Activated CD8-positive, alpha-beta memory T cell treated with anti-CD3 and anti-CD28 coated beads, Interleukin-2, amount 10 ng/mL, durations not matched to agents 7 days and 5 days (primary cell): ENCODE measurements at places on chromosomes 3 and 15. TPM values are rescaled to one million over a fixed set of nuclear protein-coding genes. Genes with fewer than 3 reads are reported as not detected.

- peak; percentile 67 for DNase-seq
Measured at GRCh38 chr3:36911990-36912804, 32.7 kb downstream of the TRANK1 start.

Gene MESP2
- not detected for total RNA-seq

Gene MKRN3
- 1.4 TPM for total RNA-seq

- no peak for DNase-seq
Measured at GRCh38 chr3:193236599-193236998, 4.4 kb upstream of the PLAAT1 start.

- no peak for DNase-seq
Measured at GRCh38 chr3:177322881-177323280, 125.6 kb upstream of the TBL1XR1 start.

Gene PPARG
- 0.18 TPM for total RNA-seq

Gene IGDCC3
- total RNA-seq, result not detected

DNA sequence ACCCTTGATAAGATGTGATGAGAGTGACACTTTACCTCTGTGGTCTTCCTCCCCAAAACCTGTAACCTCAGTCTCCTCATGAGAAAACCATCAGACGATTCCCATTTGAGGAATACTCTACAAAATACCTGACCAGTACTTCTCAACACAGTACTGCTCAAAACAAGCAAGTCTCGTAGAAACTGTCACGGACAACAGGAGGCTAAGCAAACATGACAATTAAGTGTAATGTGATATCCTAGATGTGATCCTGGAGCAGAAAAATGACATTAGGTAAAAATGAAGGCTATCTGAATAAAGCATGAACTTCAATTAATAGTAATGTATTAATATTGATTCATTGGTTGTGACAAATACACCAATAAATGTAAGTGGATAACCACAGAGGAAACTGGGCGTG, 113.6 kb downstream of the CACNA2D3 start:
- DNase-seq, result no peak

GRCh38 chr3:11610044-11610671, 33.6 kb downstream of the VGLL4 start:
- no peak for DNase-seq

- no peak for DNase-seq
Measured at GRCh38 chr3:192645437-192645836, 81.9 kb downstream of the FGF12 start.

Gene EXD1
- total RNA-seq, result not detected

Gene SLC12A8
- total RNA-seq, result 4.3 TPM

GRCh38 chr3:174862666-174863065, 3.5 kb downstream of the NAALADL2 start:
- DNase-seq, result no peak

DNA sequence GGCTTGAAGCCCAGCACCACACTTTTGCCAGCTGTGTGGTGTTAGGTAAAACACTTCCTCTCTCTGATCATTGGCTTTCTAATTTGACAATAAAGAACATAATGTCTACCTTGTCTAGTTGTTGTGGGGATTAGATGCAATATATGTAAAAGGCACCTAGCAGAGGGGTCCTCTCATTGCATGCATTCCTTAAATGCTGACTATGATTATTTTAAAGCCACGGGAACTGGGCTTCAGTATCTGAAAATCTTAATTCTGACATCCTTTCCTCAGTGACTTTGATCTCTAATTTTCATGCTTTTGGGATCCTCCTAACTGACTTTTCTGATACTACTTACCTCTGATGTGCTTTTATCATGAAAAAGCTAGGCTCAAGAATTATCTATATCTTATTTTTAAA, 596.3 kb downstream of the TAFA4 start:
- DNase-seq, result no peak

GRCh38 chr3:53938645-53939044, 47.0 kb upstream of the SELENOK start:
- DNase-seq, result peak; percentile 43

DNA sequence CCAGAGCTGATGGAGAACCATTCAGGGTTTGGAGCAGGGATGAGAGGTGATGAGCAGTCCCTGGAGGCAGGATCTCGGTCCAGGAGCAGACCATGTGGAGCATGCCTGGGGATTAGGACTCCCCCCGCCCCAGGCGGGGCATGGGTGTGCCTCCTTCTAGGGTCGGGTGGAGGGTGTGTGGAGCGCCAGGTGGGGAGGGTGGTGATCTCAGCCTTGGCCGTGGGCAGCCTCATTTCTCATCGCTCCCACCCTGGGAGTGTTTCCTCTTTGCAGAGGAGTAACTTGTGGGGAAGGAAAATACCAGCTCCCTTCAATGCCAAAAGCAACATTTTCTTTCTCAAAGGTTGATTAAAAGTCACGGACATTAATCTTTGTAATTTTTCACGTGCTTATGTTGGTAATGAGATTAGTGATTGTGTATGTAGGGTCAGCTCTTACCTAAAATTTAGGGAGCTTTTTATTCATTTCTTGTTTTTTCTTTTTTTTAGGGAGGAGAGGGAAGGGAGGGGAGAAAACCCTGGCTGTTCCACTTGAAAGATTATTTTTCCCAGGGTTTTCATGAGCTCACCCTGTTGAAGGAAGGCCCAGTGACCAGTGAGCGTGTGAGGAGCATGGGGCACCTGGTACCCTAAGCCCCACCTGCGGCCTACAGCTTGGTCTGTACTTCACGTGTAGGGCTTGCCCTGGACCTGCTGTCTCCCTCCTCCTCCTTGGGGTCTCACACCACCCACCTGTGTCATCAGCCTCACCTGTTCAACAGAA, 11.0 kb downstream of the FBLN2 start:
- DNase-seq, result no peak

GRCh38 chr15:67415181-67415580, 105.8 kb upstream of the C15orf61 start:
- DNase-seq, result no peak

Gene GOLGA8G
- not detected for total RNA-seq

Gene CPEB1
- not detected for total RNA-seq

Gene HEG1
- 75.6 TPM for total RNA-seq

Gene CLEC3B
- not detected for total RNA-seq

GRCh38 chr15:83109532-83109931, 2.1 kb downstream of the TM6SF1 start:
- DNase-seq, result no peak

DNA sequence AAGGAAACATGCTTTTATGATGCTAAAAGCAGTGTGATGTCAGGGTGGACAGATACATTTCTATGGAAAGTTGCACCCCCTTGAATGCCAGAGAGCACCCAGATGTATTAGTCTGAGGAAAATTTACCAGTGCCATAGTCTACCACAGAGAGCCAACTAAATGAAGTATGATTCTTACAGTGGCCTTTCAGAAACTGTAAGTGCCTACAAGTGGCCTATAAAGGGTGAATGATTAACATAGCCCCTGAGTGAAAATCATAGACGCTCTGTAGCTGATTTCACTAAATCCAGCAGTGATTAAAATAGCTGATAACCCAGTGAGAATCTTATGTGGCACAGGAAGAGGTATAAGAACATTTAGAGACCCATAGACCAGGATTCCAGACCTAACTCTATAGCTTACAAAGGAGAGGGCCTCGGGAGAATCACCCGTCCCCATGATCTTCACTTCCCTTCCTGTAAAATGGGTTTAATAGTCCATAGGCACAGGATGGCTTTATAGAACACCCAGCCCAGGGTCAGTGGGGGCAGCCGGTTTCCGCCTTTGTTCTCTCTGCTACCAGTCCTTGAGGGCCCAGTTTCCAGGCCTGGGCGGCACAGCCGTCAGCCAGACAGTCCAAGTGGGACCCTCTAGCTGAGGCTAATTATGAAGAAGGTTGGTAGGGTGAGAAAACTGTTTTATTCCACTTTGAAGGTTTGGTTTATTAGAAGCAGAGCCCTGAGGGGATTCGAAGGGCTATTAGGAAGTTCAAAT, 35.5 kb upstream of the CACNA2D3 start:
- DNase-seq, result no peak

- DNase-seq, result no peak
Measured at GRCh38 chr15:49982584-49982983, 136.4 kb downstream of the ATP8B4 start.

Gene P2RY12
- not detected for total RNA-seq

GRCh38 chr15:41060505-41060904, 55.6 kb downstream of the INO80 start:
- no peak for DNase-seq

DNA sequence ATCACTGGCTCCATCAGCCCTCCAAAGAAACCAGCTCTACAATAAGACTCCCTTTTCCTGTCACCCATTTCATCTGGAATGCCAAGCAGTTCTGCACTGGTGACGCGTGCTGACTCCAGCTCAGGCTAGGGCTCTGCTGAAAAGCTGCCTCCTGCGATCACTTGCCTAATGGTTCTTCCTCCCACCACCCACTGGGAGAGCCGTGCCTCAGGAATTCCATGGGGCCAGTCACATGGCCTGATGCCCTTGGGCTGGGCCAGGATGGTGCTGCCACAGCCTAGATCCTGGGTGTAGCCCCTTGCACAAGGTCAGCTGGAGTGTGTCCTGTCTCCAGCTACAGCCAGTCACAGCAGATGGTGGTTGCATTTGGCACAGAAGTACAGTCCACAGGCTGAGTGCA, 98.9 kb downstream of the DNAJB8 start:
- DNase-seq, result no peak

DNA sequence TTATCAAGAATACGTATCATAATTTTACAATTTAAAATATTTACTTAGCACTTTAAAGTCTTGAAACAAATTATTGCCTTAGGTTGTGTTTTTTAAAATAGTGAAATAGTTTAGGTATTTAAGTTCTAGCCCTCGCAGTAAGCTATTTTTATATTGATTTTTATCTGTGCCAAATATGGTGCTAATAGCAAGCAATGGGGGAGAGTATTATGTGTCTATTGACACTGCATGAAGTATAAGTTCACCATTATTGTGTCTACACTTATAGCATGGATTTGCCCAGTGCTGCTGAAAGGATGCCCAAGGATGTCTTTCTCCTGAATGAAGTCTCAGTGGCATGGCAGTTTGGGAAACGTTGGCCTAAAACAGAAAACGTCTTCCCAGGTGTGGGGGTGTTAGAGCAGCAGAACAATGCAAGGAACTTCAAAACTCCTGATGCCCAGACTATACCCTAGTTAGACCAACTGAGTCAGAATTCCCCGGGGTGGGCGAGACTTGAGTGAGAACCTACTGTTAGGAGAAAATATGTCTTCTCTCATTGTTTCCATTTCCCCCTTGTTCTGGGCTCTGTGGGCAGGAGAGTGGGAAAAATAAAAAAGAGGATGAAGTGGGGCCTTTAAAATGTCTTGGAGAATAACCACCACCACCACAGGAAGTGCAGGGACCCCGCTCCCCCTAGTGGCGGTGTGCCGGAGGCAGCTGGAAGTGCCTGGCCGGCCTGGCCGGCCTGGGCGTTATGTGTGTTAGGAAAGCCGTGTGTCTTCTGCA, 104.2 kb upstream of the SLC7A14 start:
- DNase-seq, result peak; percentile 46

DNA sequence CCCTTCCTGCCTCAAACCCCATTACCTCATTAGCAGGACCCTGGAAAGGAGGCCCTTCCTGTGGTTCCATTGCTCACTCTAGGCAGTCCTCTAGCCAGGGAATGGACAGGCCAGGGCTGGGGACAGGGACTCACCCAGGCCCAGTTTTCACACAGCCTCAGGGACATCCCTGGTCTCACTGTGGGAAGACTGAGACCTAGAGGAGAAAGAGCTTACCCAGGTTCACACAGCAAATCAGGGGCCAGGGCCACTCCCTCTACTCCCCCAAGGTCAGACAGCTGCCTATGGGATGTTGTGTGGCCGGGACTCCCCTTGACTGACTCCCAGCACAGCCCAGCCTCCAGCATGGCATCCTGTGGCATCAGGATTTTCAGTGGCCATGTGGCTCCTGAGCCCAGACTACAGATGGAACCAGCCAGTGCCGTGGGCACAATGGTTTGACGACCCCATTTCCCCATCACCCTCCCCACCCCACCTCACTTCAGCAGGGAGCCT, 49.3 kb downstream of the ADAMTS7 start:
- DNase-seq, result no peak

GRCh38 chr3:125212509-125213363, at the start of gene SLC12A8:
Gene SLC12A8 (minus strand): TSS chr3:125212748. CDS start chr3:125211349, 1,399 bp downstream.
- DNase-seq, result no peak

Gene SAMD7
- total RNA-seq, result not detected

DNA sequence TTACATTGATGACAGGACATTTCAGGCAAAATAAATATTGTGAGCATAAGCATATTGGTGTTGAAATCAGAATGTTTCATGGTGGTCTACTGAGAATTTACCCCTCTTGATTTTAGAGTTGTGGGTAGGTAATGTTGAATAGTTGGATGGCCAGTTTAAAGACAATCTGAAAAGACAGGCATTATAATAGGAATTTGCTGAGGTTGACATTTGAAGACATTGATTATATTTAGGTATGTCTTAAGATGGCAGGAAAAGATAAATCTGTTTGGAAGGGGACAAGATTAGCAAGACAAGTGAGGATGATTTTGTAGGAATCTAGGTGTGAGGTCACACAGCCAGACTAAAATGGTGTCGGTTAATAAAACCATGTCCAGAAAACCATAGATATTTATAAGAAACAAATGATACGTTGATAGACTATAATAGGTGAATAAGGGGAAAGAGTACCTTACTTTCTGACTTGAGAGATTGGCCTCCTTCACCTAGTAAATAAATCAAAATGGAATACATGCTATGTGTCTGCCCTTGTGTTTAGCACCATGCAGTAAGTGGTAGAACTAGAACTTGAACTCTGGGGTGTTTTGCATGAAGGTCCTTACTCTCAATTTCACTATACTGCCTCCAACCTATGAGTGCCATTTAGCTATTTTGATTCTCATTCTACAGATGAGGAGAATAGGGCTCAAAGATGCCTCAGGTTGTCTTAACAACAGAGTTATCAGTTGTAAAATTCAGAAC, 57.9 kb downstream of the ALCAM start:
- DNase-seq, result no peak

Gene GCSAM
- total RNA-seq, result 8.6 TPM

Gene CCNB2
- total RNA-seq, result 97.0 TPM

DNA sequence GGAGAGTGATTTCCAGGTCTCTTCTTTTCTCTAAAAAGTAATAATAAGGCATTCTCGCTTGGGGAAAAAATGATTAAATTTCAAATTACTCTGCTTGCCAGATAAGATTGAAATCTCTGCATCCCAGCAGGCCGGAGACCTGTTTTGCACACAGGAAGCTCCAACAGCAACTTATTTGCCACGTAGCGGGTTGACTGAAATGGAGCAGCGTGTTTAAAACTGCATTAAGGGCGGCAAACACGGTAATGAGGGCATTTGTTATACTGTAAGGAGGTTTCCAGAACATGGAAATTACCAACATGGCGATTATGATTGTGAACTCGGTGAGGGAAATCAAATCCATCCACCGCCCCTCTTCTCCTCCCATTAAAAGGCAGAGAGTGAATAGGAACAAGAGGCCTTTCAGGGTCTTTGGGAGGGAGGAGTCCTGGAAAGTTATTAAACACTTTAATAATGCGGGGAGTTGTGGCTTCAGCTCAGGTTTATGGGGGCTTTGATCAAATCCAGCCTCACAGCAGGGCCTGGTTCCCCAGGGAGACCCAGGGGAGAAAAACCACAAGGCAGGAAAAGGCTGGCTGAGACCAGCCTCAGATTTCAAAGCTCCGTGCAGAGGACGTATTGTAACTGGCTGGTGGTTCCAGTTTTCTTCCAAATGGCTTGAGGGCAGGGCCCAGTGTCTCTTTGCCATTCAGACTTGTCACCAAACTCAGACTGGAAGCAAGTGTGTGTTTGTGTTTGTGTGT, 242.3 kb downstream of the TLE3 start:
- no peak for DNase-seq

- no peak for DNase-seq
Measured at GRCh38 chr3:178406206-178406605, 130.0 kb upstream of the KCNMB2 start.

Gene ST8SIA2
- not detected for total RNA-seq

GRCh38 chr3:51388286-51389029, 2.6 kb upstream of the RBM15B start:
- no peak for DNase-seq

GRCh38 chr15:100863796-100864267, 15.8 kb upstream of the ALDH1A3 start:
- DNase-seq, result no peak
